ENCODE measurements at places on chromosomes 4 and X.

GRCh38 chr4:20916106-20916505 lies 215.8 kb downstream of the PACRGL start:
- peak; percentile 51 for DNase-seq

DNA sequence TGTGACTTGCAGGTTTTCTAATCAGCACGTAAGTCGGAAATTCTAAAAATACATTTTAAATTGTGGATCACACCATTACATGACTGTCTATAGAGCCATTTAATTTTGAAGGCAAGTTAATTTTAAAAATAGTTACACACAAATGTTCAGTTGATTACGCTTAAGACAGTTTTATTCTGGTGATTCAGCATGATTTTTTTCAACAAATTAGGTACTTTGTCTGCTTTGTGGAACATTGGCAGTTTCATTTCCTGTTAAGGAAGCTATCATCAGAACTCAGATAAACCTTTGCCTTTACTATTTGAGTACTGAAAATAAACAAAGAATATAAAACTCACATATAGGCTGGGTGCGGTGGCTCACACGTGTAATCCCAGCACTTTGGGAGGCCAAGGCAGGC lies 19.5 kb downstream of the SAT1 start:
- no peak for DNase-seq

DNA sequence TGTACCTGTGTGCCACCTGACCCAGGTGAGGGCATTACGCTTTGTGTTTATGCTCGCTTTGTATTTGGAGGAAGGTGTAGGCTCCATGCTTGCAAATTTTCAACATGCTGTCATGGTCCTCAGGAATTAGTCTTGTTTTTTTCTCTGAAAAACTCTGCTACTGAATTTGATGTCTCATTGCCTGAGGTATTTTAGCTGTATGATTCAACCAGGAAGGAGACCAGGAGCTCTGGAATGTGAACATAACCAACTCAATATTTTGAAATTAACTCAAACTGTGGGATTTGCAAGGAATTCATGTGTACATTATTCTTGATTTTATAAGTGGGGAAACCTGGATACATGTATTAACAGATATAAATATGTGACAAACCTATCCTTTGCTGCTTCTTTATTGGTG lies 134.1 kb downstream of the SLC4A4 start:
- DNase-seq, result no peak

DNA sequence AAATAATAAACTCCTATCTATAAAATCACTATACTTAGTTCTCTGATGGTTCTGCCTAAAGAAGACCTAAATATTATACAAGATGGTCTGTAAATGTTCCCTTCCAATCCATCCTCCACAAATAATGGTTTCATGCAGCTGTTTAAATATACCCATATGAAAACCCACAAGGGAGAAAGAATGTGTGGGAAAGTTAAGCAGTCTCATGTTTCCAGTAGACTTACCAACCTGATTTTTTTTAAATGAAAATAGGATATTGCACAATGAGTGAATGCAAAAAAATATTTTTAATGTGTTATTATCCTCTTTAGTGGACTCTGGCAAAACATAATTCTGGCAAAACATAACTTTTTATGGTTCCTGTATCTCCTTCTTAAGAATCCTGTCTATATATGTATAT lies 23.3 kb downstream of the CAMK2D start:
- DNase-seq, result no peak

GRCh38 chr4:34486461-34487363 lies 1757.6 kb downstream of the ARAP2 start:
- no peak for DNase-seq

GRCh38 chrX:105313596-105313995 lies 93.1 kb upstream of the TEX13A start:
- no peak for DNase-seq

DNA sequence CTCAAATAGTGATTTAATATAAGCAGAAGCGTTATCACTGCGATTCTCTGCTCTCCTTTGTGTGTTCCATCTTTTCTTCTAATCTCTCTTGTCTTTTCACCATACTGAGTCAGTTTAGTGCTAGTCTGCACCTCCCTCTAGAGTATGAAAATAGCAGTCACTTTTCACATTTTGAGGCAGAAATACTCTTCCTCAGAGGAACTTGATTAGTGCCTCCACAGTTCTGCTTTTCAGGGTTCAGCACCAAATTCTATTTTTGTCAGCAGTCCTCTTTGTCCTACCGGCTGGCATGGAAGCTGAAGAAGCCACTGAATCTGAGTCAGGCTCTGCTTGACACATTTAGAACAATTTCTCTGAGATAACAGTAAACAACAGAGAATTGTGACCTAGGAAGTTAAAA lies 49.7 kb upstream of the ANKRD17 start:
- DNase-seq, result no peak

DNA sequence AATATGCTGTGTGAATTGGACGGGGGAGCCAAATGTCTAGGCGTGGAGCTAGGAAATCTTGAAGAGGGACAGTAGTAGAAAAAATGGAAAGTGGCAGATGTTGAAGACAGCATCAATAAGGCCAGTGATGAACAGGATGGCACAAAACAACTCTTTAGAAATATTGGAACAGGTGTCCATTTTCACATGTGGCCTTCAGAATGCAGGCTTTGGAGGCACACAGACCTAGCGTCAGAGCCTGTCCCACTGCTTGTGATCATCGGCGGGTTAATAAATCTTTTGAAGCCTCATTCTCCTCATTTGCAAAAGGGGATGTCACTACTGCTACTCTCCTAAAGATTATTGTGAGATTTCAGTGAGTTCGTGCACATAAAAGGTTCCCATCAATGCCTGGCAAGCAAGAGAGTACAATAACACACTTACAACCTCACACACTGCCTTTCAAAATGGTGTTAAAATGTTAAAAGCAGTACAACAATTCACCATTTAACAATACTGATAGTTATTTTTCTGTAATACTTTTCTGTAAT lies 2.4 kb downstream of the PDLIM3 start:
- no peak for DNase-seq

DNA sequence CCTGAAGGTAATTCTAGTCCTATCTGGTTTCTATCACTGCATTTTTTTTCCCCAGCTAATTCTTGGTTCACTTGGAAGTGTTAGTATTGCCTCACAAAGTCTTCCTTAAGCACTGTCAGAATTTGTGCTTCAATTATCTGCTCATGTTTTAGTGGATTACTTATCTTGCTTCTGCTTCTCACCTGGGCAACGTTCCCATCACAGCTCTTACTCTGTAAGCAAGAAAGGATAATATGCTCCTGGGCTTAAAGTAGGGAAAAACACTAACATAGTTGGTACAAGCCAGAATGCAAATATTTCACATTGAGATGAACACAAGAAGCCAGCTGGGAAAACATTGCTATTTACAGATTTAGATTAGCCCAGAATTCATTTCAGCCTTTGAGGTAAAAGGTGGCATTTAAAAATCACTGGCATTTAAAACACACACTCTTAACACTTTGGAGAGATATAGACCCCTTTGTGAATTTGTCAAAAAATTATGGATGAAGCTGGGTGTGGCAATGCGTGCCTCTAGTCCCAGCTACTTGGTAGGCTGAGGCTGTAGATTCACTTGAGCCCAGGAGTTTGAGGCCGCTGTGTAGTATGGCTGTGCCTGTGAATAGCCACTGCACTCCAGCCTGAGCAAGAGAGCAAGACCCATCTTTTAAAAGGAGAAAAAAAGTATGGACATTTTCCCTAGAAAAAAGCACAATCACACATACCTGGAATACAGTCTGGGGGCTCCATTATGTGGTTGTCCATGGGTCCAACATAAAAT lies 6.6 kb upstream of the PTPN13 start:
- no peak for DNase-seq

DNA sequence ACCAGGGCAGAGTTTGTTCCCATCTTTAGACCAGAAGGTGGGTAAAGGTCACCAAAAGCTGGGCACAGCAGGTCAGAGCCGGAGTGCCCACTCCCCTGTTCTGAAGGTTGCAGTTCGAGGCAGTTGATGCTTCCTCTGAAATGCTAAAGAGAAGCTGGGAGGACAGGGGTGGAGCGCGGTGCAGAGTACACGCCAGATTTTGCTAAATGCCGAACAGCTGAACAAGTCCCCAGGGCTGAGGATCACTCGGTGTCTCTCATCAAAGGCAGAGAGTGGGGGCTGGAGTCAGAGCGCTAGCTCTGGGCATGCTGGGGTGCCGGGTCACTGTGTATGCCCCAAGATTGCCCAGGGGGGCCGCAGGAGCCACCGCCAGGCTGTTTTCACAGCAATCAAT lies 197.0 kb downstream of the BCOR start:
- no peak for DNase-seq

GRCh38 chr4:11878241-11878640 lies 449.5 kb upstream of the HS3ST1 start:
- no peak for DNase-seq

- DNase-seq, result no peak
Measured at GRCh38 chr4:109007976-109008375, 245.1 kb upstream of the ETNPPL start.

- no peak for DNase-seq
Measured at GRCh38 chr4:168731706-168732414, 235.0 kb downstream of the PALLD start.
